ENCODE measurements at places on chromosomes 11 and 22. TPM values are rescaled to one million over a fixed set of nuclear protein-coding genes. Genes with fewer than 3 reads are reported as not detected.
A peak's percentile ranks its signal among the peaks of the same experiment; 100 is the strongest.

GRCh38 chr22:26648528-26649388, 8.6 kb upstream of the MIAT start:
- no peak for DNase-seq
- no peak overlapping the region for H3K27ac ChIP-seq
- peaks cover 6% of the 10 kb centered on the region for H3K27me3 ChIP-seq

- no peak overlapping the region for H3K27ac ChIP-seq
- no peaks in the 10 kb centered on the region for H3K36me3 ChIP-seq
- H3K4me3 ChIP-seq = no peak overlapping the region
- peaks cover 17% of the 10 kb centered on the region for H3K27me3 ChIP-seq
Observed at GRCh38 chr11:67640021-67640757, 626 bp upstream of the TBX10 start.

GRCh38 chr11:74449369-74449931, 17.9 kb downstream of the KCNE3 start:
- no peaks in the 10 kb centered on the region for H3K36me3 ChIP-seq
- H3K27me3 ChIP-seq = no peaks in the 10 kb centered on the region
- peak; percentile 74 for DNase-seq
- no peak overlapping the region for H3K4me3 ChIP-seq
- H3K4me1 ChIP-seq = no peaks in the 10 kb centered on the region

GRCh38 chr11:103730131-103730940, 306.1 kb upstream of the DDI1 start:
- peak overlapping the region; percentile 38 for H3K27ac ChIP-seq
- H3K4me3 ChIP-seq = no peak overlapping the region
- H3K36me3 ChIP-seq = no peaks in the 10 kb centered on the region
- no peak for DNase-seq
- H3K4me1 ChIP-seq = no peaks in the 10 kb centered on the region

The ACTN3 gene
- total RNA-seq = not detected

The BRD1 gene
- 35.9 TPM for total RNA-seq

The LSP1 gene
- 163 TPM for total RNA-seq

GRCh38 chr11:66967670-66968425, 7.3 kb upstream of the C11orf86 start:
- no peak for DNase-seq
- no peak overlapping the region for H3K4me3 ChIP-seq
- no peaks in the 10 kb centered on the region for H3K36me3 ChIP-seq
- H3K27me3 ChIP-seq = no peaks in the 10 kb centered on the region

The KRTAP5-2 gene
- not detected for total RNA-seq

DNA sequence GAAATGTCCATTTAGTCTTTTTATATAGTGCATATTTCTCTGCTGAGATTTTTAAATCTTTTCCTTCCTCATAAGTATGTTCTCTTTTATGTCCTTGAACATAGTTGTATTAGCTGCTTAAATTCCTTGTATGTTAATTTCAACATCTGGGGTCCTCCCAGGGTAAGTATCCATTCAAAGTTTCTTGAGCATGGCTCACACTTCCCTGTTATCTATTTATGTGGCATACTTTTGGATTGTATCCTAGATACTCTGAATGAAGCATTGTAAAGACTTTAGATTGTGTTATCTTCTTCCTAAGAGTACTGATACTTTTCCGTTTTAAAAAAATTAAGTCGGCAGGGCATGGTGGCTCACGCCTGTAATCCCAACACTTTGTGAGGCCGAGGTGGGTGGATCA, 28.4 kb upstream of the PITPNB start:
- H3K4me1 ChIP-seq = peaks cover 8% of the 10 kb centered on the region
- no peak overlapping the region for H3K27ac ChIP-seq
- no peak for DNase-seq
- no peaks in the 10 kb centered on the region for H3K27me3 ChIP-seq

The GSC2 gene
- total RNA-seq = not detected

The HRAS gene
- total RNA-seq = 45.0 TPM
